Muscle of arm (tissue), 14 donors: ENCODE measurements at places on chromosomes 6 and 20. TPM values are rescaled to one million over a fixed set of nuclear protein-coding genes. Genes with fewer than 3 reads are reported as not detected.

GRCh38 chr20:13029687-13030375 lies 21.1 kb downstream of the SPTLC3 start:
- DNase-seq: no peak

DNA sequence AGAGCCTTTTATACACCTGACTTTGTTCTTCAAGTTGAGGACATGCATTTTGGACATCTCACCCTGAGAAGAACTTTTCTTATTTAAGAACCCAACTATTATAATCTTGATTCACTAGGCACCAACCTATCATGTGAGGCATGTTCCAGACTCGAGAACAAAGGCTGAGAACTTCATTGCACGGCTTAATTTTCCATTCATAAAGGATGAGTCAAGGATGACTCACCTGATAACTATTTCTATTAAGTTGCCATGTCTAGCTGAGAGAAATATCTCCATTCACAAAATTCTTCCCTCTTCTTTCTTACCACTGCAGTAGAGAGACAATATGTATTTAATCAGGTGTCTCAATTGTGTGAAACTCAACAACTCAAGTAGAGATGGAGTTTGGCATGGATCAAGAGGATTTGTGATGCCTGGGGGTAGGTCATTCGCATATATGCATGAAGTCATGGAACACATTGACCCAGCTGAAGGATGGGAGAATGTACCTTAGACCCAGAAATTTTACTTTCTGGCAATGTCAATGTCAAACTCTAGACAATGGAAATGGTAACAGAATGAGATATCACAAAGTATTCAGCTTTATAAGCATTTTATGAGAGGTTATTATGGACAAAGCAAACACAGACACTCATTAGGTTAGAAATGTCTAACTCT lies 208.7 kb upstream of the PRND start:
- no peak for DNase-seq

GRCh38 chr6:37521674-37522073 lies 22.0 kb upstream of the CCDC167 start:
- no peak for DNase-seq

GRCh38 chr20:19099596-19100545 lies 112.6 kb upstream of the SLC24A3 start:
- no peak for DNase-seq

DNA sequence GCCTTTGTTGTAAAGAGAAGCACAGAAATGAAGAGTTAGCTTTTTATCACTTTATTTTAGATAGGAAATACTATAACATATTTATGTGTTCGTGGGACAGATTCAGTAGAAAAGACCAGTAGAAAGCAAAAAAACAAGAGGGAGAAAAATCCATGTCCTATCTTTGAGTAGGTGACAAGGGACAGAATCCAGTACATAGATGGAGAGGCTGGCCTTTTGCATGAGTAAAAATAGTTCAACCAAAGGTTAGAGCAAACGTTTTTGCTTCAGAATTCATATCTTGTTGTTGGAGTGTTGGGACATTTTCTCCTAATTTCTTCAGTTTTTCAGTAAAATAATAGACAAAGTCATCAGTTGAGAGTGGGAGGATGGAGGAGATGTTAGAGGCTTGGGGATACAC lies 19.6 kb upstream of the FAM83B start:
- DNase-seq: no peak

GRCh38 chr6:160128879-160129516 lies 7.4 kb downstream of the SLC22A1 start:
- DNase-seq: no peak

GRCh38 chr6:1720620-1721322 lies 111.1 kb downstream of the FOXC1 start:
- DNase-seq: no peak

Gene CDH4
- 1.4 TPM for polyA plus RNA-seq

Gene LY86
- polyA plus RNA-seq: 1.7 TPM

GRCh38 chr6:158041788-158042187 lies 60.1 kb downstream of the SYNJ2 start:
- DNase-seq: no peak

DNA sequence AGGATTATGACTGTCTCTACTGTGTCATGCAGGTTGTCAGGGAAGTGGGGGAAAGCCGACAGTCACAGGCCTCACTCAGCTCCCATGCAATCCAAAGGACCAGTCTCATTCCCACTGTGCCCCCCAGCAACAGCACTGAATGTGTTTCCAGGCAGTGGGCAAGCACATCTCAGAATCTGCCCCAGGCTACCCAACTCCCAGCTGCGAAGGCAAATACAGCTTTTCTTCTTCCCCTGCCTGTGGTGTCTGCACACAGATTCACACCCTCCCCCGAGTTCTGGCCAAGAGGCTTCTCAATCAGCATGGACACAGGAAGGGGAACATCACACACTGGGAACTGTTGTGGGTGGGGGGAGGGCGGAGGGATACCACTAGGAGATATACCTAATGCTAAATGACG lies 75.3 kb downstream of the SNAP91 start:
- DNase-seq: no peak

GRCh38 chr20:13852306-13852705 lies 67.5 kb downstream of the NDUFAF5 start:
- DNase-seq: no peak

- DNase-seq: no peak
These were observed 262.3 kb downstream of the CDH4 start for GRCh38 chr20:61514396-61514795.

- DNase-seq: no peak
These were observed 122.9 kb upstream of the MMS22L start for GRCh38 chr6:97405818-97406409.

Gene ISM1
- polyA plus RNA-seq: not detected

Gene GGTLC1
- polyA plus RNA-seq: not detected

Gene EYA4
- 22.6 TPM for polyA plus RNA-seq

Gene CLVS2
- polyA plus RNA-seq: 0.77 TPM

DNA sequence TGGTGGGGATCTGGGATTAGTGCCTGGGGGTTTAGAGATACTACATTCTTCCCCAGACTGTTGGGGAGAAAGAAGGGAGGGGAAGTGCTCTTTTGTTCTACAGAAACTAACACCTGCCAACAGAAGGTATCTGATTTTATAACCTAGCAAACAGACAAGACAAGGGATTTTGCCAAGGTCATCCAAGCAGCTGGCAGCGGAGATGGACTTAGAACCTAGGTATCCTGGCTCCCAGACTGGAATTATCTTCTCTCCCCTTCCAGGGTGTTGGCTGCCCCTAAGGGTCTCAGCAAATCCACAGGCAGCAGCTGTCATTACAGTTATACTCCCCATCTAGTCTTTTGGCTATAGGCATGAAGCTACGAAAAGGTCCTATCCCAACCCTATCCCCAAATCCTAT lies 8.4 kb downstream of the SDC4 start:
- DNase-seq: no peak

DNA sequence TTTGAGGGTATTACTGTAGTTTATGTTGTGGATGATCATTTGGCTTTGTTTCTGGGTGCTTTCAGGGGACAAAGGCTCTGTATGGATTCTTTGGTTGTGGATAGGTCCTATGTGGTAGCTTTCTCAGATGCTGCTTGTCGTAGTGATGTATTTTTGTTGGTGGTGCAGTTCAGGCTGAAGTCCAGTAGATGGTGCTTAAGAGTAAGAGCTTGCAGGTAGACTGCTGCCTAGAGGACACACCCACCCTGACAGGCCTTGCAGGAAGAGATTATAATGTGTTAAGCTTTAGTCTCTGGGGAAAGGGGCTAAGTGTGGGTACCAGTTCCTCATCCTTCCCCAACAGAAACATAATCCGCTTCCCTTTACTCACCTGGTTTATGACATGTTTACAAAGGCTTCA lies 62.6 kb upstream of the ADGRB3 start:
- no peak for DNase-seq

DNA sequence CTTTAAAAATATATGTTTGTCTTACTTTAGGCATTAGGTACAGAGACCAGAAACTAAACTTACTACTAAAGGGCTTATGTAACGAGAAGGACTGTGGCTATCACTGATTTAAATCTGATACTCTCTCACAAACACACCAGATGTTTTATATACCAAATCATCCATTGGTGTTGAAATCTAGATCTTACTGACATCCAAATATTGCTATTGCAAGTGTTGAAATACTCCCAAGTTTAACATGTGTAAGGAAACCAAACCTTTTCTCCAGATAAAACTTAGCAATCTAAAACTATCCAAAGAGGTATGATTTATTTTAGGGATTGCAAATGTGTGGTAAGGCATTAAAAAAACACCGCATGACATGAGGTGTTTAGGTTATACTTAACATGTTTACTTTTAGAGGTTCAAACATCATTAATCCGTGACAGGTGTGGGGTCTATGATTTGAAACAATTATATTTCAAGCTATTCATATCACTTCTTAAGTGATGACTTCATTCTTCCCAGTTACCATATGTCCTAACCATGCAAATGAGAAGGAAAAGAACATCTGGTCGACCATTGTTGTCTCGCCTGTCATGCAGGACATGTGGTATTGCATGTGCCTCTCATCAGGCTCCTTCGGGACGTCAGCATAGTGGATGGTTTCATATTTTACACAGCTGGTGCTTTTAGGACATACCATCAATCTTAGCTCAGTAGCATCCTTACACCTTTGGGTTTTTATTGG lies 168.3 kb upstream of the SPACA1 start:
- no peak for DNase-seq

- no peak for DNase-seq
These were observed 167.0 kb upstream of the SASH1 start for GRCh38 chr6:148175550-148176188.

GRCh38 chr20:20255099-20255498 lies 112.8 kb upstream of the INSM1 start:
- no peak for DNase-seq

GRCh38 chr6:104324301-104324700 lies 535.4 kb downstream of the HACE1 start:
- DNase-seq: no peak

Gene COX4I2
- polyA plus RNA-seq: 8.7 TPM

DNA sequence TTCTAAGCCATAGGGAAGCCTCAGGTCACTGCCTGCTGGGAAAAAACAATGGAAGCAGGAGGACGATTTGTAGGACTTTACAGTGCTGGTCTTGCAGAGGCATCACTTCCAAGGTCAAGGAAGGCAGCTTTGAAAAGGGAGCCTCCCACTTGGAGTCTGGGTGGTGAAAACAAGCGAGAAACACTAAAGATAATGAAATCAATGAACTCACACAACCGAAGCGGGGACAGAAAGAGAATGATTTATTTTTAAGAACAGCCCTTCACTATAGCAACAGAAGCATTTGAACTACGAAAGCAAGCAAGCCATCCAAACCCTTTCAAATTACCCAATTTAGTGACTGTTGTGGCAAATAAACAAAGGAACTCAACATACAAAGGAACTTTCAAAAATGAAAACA lies 227.5 kb downstream of the THBS2 start:
- no peak for DNase-seq

Gene C6orf163
- polyA plus RNA-seq: 2.9 TPM

Gene RAB5IF
- polyA plus RNA-seq: 28.4 TPM

DNA sequence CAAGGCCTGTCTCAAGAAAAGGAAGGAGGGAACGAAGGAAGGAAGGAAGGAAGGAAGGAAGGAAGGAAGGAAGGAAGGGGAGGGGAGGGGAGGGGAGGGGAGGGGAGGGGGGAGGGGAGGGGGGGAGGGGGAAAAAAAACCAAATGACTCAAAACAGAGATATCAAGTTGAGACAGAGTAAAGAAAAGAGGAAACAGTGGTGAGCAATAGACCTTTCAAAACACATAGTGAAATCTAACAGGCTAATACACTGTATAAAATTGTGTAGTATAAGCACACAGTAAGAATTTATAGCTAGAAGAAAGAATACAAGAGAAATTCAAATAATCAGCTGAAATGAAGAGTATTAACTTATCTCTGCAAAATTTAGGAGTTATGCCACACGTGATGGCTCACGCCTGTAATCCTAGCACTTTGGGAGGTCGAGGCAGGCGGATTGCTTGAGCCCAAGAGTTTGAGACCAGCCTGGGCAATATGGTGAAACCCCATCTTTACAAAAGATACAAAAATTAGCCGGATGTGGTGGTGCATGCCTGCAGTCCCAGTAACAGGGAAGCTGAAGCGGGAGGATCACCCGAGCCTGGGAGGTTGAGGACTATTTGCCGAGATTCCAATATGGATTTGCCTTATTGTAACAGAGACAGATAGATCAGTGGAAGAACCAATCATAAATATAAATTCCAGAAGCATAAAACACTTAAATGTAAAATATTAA lies 123.2 kb downstream of the PRND start:
- DNase-seq: no peak

Gene ZNF831
- polyA plus RNA-seq: 0.19 TPM

GRCh38 chr20:21092806-21093205 lies 13.4 kb downstream of the LINC00237 start:
- no peak for DNase-seq

GRCh38 chr6:133067960-133068359 lies 173.2 kb upstream of the EYA4 start:
- no peak for DNase-seq

Gene RSPO3
- polyA plus RNA-seq: 20.2 TPM

DNA sequence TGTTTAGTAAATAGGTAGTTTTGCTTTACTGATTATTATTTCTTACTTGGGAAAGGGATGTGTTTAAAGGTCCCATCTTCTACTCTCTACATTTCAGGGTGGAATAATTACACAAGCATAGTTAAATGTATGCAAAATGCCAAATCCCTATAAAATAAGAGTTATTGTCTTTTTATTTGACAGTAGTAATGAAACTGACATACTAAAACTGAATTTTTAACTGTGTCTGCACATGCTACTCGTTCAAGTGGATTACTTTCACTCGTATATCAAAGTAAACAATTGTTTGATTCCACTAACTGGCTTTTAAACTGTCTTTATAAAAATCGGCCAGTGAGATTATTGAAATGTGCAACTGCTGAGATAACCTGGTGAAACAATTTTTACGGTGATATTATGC lies 602.9 kb upstream of the ADGRB3 start:
- DNase-seq: no peak

Gene PTCHD4
- 0.77 TPM for polyA plus RNA-seq
